ENCODE measurements at places on chromosomes 12 and 14.
A peak's percentile ranks its signal among the peaks of the same experiment; 100 is the strongest.

DNA sequence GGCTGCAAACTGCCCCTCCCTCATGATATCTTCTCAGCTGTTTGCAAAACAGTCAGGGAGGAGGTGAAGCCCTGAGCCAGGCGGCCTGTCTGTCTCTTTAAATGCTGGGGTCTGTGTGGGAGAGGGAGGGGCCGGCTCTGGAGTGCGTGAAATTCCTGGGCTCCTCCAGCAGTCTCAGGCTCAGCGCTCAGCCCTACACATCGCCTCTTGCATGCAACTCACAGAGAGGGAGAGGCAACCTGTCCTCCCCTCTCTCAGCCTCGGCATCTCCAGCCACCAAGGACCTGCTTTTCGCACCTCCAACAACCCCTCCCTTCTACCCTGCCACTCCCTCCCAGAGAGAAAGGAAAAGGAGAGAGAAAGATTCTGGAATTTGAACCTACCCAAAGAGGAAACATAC is at the start of gene NRXN3:
Gene NRXN3, plus strand, starts transcription at position 171 of the 400 bp plus-strand sequence. CDS start 72,721 bp downstream, outside the sequence.
- ATAC-seq, result no peak

- ATAC-seq, result no peak
Observed at GRCh38 chr14:52277552-52277951, 10.1 kb downstream of the PTGDR start.

GRCh38 chr14:99127651-99128167 is 144.3 kb downstream of the BCL11B start:
- peak; percentile 74 for ATAC-seq

DNA sequence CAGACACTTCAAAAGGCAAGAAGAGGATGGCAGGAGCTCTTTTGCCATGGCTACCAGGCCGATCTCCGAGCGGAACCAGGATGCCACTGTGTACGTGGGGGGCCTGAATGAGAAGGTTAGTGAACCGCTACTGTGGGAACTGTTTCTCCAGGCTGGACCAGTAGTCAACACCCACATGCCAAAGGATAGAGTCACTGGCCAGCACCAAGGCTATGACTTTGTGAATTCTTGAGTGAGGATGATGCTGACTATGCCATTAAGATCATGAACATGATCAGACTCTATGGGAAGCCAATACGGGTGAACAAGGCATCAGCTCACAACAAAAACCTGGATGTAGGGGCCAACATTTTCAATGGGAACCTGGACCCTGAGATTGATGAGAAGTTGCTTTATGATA is 9.8 kb downstream of the GARIN2 start:
- no peak for ATAC-seq

- ATAC-seq, result no peak
Observed at GRCh38 chr14:91774140-91775096, 42.5 kb upstream of the CATSPERB start.

- no peak for ATAC-seq
Observed at GRCh38 chr12:49932023-49932422, 18.5 kb upstream of the AQP2 start.

GRCh38 chr14:89032086-89032649 is 207.7 kb downstream of the TTC8 start:
- ATAC-seq, result no peak

- no peak for ATAC-seq
Observed at GRCh38 chr12:99370421-99371138, 277.0 kb upstream of the GARIN6 start.

DNA sequence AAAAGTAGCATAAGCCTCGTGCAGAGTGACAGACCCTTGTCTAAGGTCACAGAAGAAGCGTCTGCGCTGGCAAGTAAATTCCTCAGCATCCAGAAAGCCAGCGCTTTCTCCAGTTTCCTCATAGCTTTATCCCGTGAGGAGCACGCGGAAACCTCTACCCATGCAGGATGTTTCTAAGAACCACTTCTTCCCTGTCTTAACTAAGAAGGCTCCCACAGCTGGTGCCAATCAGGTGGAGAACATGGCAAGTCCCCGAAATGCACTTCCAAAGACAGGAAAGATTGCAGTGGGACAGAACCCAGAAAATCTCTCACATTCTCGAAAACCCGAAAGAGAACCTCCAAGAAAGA is 968 bp upstream of the ARID4A start:
- no peak for ATAC-seq

- peak; percentile 55 for ATAC-seq
Observed at GRCh38 chr14:92880851-92881250, 42.1 kb upstream of the CHGA start.

GRCh38 chr12:2691006-2691344 is 103.8 kb upstream of the FKBP4 start:
- ATAC-seq, result peak; percentile 12

- ATAC-seq, result no peak
Observed at GRCh38 chr14:50977863-50978528, 33.7 kb upstream of the PYGL start.

DNA sequence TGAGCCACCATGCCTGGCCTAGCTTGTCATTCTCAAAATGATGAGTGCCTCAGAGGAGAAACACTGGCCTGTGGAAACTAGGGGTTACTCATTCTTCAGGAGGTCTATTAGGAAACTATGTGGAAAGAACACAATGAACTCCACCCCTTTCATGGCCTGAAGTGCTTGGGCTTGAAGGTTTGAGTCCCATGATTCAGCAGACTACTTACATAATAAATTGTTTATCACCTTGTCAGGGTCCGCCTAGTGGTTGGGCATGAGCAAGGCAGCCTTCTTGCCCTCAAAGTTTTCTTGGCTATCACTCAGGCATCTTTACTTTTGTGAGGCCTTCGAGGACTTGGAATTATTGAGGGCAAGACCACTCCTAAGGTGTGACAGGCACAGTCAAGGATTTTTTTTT is 251.2 kb downstream of the ACSS3 start:
- no peak for ATAC-seq

- ATAC-seq, result no peak
Observed at GRCh38 chr14:58362798-58363412, 32.8 kb upstream of the TOMM20L start.

Data from esophagus mucosa (tissue), 1 donor.